Endothelial cell (in vitro differentiated cells): ENCODE measurements at places on chromosomes 4 and X. TPM values are rescaled to one million over a fixed set of nuclear protein-coding genes. Genes with fewer than 3 reads are reported as not detected.

SOWAHB gene
- 5.0 TPM for total RNA-seq

MAGT1 gene
- 52.4 TPM for total RNA-seq

HTR2C gene
- total RNA-seq: 0.10 TPM

DNA sequence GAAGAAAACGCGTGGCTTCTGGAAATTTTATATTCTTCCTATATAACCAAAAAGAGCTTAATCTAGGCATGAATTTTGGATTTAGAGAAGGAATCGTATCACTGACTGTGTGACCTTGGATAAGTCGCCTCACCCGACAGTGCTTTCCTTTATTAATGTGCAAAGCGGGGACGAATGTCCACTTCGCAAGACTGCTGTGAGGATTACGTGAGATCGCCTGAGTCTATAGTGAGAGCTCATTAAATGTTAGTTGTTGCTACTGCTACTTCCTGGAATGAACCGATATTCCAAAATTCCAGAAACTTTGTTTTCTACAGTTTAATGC lies 448 bp upstream of the TBC1D8B start:
- peak overlapping the region; percentile 99 for H3K4me3 ChIP-seq
- no peaks in the 10 kb centered on the region for H3K27me3 ChIP-seq
- no peaks in the 10 kb centered on the region for H3K36me3 ChIP-seq
- H3K27ac ChIP-seq: no peak overlapping the region
- DNase-seq: no peak

DNA sequence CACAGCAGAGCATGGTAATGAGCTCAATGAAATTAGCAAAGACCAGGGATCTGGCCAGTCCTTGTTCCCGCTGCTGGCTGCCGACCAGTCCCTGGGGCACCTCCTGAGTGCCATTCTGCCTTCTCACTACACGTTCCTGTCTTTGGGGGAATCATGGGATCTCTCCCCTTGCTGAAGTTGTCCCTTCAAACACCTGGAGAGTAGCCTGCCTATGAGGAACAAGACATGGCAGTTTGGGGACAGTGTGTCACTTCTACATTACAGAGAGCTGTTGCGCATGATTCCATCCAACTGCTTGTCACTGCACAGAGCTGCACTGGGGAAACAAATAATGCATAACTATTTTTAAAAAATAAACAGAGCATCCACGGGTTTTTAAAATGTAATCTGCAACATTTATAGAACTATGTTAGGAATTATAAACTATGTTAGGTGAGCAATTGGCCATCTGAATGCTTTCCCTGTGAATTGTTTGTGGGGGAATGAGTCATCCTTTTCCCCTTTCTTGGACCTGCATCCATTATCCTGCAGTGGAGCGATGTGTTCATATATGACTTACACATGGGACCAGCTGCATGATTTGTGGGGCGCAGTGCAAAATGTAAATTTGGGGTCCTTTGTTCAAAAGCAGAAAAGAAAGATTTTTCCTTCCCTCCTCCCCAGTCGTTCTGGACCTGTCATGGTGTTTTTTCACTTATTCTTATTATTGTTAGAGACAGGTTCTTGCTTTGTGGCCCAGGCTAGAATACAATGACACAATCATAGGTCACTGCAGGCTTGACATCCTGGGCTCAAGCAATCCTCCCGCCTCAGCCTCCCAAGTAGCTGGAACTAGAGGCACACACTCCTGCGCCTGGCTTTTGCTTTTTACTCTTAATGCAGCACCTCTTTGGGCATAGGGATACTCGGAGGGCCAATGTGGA lies 115.0 kb upstream of the TBL1X start:
- H3K4me1 ChIP-seq: no peaks in the 10 kb centered on the region
- no peak overlapping the region for H3K4me3 ChIP-seq
- no peak overlapping the region for H3K27ac ChIP-seq
- DNase-seq: no peak
- H3K36me3 ChIP-seq: no peaks in the 10 kb centered on the region

DNA sequence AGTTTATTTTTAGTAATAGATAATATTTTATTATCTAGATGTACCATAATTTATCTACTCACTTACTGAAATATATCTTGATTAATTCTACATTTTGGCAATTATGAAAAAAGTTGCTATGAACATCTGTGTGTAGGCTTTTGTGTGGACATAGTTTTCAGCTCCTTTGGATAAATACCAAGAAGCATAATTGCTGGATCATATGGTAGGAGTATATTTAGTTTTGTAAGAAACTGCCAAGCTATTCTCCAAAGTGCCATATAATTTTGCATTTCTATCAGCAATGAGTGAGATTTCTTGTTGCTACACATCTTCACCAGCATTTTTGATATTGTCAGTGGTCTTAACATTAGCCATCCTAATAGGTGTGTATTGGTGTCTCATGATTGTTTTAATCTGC lies 882.6 kb upstream of the GRIA3 start:
- H3K4me3 ChIP-seq: no peak overlapping the region
- no peak for DNase-seq
- H3K27ac ChIP-seq: no peak overlapping the region
- no peaks in the 10 kb centered on the region for H3K27me3 ChIP-seq

DNA sequence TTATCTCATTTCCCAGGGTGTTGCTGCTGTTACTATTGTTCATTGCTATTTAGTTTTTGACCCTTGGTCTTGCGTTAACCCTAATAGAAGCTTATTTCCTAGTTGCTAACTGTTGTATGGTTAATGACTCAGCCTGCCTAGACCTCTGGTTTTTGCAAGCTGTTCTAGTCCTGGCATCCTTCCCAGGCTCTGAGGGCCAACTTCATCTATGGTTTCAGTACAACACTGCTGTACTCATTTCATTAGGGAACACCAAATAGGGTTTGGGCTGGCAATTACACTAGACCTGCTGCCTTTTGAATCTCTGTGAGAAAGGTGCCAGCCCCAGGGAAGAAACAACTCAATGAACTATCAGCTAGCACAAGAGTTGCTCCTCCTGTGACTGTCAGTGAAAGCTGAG lies 59.6 kb downstream of the DCX start:
- H3K4me3 ChIP-seq: no peak overlapping the region
- H3K27me3 ChIP-seq: no peaks in the 10 kb centered on the region
- no peak overlapping the region for H3K27ac ChIP-seq
- no peaks in the 10 kb centered on the region for H3K4me1 ChIP-seq
- no peaks in the 10 kb centered on the region for H3K36me3 ChIP-seq

- H3K4me3 ChIP-seq: no peak overlapping the region
Measured at GRCh38 chr4:181234951-181235680, 1008.1 kb upstream of the TENM3 start.
